GM04503 (cell line): ENCODE measurements at places on chromosomes 6 and 20.
A peak's percentile ranks its signal among the peaks of the same experiment; 100 is the strongest.

GRCh38 chr20:5663396-5663795, 86.8 kb upstream of the SHLD1 start:
- no peak for DNase-seq

GRCh38 chr6:42021847-42022754, 28.2 kb upstream of the TAF8 start:
- no peak for DNase-seq

DNA sequence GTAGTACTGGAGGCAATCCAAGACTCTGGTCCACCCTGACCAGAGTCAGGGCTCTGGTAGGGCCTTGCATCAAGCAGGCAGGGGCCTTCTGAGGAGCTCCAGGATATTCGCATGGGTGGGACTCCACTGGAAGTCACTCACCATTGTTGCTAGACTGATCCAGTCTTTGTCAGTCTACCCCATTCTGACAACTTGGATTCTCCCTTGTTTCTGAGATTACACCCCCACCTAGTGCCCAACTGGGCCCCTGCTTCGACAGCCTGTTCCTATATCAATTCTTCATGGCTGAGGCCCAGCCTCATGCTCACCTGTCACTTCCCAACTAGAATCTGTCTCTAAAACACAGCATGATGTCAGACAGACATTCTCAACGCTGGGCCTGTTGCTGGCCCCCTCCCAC, 5.2 kb downstream of the SLC35D3 start:
- DNase-seq = no peak

GRCh38 chr6:80679992-80680391, 573.5 kb downstream of the BCKDHB start:
- DNase-seq = no peak

- DNase-seq = no peak
Observed at GRCh38 chr6:167998215-167998614, 744 bp downstream of the KIF25 start.

DNA sequence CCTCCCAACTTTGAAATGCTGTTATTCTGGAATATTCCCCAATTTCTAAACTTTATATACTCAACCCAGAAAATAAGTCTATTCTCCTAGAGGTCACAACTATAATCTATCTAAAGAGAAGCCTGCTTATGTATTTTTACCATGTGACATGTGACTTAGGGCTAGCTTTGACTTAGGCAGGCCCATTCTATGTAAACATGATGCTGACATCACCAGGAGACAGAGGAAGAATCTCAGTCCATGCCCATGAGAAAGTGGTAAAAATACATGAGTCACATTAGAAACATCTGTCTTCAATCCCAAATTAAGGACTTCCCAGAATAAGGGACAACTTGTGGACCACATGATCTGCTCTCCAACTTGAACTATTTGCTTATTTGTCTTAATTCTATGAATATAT, 113.6 kb upstream of the ID4 start:
- DNase-seq = peak; percentile 82

DNA sequence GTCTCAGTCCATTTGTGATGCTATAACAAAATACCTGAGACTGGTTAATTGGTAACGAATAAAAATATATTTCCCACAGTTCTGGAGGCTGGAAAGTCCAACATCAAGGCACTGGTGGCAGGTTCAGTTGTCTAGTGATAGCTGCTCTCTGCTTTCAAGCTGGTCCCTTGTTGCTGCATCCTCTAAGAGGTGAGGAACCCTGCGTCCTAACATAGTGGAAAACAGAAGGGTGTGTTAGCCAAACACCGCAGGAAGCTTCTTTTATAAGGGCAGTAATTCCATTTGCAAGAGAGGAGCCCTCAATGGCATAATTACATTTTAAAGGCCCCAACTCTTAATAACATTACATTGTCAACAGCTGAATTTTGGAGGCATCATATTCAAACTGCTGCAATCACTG, 372.7 kb downstream of the ADGRB3 start:
- no peak for DNase-seq

- no peak for DNase-seq
Observed at GRCh38 chr20:64254571-64255360, 782 bp upstream of the PCMTD2 start.

- DNase-seq = no peak
Observed at GRCh38 chr20:19211661-19212468, 577 bp upstream of the SLC24A3 start.

GRCh38 chr6:58290177-58290576, 972.7 kb downstream of the PRIM2 start:
- no peak for DNase-seq

GRCh38 chr6:65633501-65633900, 73.5 kb downstream of the EYS start:
- no peak for DNase-seq

DNA sequence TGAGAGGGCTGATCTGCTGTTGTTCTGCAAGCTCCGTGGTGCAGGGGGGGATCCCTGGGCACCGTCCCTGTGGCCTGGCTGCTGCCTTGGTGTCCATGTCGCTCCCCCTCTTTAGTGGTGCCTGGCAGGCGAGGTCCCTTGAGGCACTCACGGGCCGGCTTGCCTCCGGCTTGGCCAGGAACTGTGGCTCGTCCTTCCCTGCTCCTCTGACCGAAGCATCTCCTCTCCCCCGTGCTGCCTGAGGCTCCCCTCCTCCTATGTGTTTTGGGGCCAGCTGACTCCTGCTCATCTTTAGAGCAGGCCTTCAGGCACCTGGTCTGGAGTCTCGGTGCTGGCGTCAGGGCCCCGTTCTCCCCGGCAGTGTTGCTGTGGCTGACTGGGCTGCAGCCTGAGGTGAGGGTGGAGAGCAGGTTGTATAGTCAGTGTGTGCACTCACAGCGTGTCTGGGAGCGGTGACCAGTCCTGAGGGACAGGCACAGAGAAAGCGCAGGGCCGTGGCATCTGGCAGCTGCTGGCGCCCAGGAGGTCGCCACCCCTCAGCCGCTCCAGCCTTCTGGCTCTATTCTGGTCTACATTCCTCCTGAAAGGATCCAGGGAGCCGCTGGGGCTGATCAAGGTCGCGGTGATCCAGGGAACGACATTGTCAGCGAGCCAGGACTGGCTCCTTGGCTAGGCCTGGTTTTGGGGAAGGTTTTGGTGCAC, 43.7 kb downstream of the PYGB start:
- no peak for DNase-seq
